ENCODE measurements at places on chromosomes 7 and 10.

DNA sequence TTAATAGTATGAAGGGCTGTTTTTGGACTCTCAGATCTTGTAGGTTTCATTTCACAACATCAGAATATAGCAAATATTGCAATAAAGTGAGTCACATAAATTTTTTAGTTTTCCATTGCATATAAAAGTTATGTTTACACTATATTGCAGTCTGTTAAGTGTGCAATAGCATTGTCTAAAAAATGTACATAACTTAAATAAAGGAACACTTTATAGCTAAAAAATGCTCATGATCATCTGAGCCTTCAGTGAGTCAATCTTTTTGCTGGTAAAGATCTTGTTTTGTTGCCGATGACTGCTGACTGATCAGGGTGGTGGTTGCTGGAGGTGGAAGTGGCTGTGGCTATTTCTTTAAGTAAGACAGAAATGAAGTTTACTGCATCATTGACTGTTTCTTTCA is 42.0 kb downstream of the ABCA13 start:
- no peak for DNase-seq

GRCh38 chr7:41472427-41473125 is 230.3 kb downstream of the INHBA start:
- no peak for DNase-seq

DNA sequence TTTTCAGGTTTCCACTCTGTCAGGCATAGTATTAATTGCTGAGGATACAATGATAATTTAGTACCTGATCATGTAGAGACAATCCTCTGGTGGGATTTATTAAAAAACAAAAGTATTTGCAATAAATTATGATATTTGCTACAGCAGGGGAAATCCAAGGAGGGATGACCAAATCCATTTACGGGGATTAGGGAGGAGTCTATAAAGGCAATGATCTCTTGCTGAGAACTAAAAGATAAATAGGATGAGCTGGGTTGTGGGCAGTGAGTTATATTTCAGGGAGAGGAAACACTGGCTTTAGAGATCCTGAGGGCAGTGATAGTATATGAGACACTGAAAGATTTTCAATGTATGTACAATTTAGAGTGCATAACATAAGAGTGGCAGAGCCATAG is 305.5 kb downstream of the GPR37 start:
- no peak for DNase-seq

DNA sequence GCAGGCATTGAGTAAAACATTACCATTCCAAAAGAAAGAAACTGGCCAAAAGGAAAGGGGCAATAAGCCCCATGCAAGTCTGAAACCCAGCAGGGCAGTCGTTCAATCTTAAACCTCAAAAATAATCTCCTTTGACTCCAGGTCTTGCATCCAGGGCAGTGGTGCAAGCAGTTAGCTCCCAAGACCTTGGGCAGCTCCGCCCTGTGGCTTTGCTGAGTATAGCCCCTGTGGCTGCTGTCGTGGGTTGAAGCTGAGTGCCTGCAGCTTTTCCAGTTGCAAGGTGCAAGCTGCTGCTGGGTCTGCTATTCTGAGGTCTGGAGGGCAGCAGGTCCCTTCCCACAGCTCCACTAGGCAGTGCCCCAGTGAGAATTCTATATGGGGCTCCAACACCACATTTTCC is 580.1 kb upstream of the AUTS2 start:
- DNase-seq: no peak

DNA sequence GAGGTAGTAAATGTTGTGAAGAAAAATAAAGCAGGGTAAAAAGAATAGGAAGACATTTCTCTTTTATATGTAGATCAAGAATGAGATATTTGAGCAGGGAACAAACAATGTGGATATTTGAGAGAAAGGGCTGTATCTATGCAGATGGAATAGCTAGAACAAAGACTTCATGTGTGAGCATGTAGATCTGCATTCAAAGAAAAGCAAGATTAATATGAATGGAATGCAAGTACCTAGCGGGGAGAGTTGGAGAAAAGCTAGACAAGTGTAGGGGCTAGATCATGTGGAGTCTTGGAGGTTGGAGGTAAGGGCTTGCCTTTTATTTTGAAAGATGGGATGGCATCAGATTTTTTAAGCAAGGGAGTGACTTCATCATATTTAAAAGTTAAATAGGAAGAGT is 27.1 kb downstream of the SHOC2 start:
- DNase-seq: no peak

GRCh38 chr7:132735476-132735875 is 159.2 kb upstream of the PLXNA4 start:
- no peak for DNase-seq

DNA sequence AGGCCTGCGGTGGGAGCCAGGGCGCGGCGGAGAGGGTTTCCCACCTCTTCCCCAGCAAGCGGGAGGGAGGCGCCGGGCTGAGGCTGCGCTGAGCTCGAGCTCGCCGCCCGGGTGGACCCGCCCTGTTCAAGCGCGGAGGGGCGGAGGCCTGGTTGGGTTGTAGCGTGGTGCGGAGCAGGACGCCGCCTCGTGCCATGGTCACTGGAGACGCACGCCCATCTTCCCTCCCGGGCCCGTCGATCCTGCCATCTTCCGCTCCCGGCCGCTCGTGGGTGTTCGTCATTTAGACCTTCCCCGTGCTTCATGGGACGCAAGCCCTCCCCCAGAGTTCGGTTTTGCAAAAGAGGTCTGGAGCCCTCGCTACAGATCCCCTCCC is 9.3 kb upstream of the EN2 start:
- DNase-seq: no peak

DNA sequence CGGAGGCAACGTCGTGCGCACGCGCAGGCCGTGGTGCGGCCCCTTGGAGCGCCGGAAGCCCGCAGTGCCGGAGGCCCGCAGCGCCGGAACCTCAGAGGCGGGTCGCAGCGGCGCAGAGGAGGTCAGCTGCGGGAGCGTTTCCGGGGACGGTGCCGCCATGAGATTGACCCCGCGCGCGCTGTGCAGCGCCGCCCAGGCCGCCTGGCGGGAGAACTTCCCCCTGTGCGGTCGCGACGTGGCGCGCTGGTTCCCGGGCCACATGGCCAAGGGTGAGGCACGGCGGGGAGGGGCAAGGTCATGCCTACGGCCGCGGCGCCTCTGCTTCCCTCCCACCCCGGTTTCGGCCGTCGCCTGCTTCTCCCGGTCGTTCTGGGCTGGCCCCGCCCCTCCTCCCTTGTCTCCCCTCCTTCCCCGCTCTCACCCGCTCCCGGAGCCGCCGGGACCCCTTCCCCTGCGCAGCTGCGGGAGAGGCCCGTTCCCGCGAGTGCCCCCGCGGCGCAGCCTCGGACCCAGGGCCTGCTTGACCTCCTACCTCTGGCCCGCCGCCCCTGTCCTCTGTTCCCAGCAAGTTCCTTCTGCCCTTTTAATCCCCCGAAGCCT is at the start of gene MTG1:
MTG1 (plus strand) TSS at position 94 of the 600 bp plus-strand sequence; CDS start at position 158, 64 bp downstream.
- DNase-seq: peak; percentile 98

- no peak for DNase-seq
Observed at GRCh38 chr7:13496976-13497375, 492.5 kb downstream of the ETV1 start.

DNA sequence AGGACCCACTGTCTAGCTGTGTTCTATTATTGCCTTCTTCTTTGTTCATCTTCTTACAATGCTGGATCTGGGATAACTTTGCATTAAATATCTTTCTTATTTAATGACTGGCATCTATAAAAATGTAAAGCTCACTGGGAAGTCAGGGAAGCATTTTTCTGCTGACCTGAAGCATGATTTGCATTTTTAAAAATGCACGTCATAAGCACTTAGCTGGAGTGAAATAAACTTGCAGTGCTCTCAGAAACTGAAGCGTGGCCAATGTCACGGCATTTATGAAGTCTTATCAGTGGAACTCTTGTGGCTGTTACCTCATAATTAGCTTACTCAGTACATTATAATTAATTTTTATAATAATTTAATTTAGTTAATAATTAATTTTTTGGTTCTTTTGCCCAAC is 59.1 kb downstream of the FRMD4A start:
- no peak for DNase-seq

- no peak for DNase-seq
Observed at GRCh38 chr10:62480196-62480595, 106.0 kb downstream of the ZNF365 start.

GRCh38 chr7:79622781-79623180 is 169.3 kb upstream of the MAGI2 start:
- no peak for DNase-seq

DNA sequence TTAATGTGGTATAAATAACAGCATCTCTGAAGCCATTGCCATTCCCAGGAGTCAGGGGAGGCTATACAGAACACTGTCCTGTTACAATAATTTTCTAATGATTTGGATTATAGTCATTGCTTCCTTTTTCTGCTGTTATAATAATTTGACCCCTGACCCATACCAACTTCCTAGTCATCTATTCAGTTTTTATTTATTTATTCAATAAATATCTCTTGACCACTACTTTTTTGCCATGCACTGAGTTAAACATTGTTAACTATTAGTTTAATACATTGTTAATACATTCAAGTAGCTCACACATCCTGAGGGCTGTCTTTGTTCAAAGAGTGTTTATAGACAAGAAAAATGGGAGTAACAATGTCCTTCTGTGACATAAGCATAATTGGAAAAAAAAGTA is 235.5 kb upstream of the MEOX2 start:
- no peak for DNase-seq

DNA sequence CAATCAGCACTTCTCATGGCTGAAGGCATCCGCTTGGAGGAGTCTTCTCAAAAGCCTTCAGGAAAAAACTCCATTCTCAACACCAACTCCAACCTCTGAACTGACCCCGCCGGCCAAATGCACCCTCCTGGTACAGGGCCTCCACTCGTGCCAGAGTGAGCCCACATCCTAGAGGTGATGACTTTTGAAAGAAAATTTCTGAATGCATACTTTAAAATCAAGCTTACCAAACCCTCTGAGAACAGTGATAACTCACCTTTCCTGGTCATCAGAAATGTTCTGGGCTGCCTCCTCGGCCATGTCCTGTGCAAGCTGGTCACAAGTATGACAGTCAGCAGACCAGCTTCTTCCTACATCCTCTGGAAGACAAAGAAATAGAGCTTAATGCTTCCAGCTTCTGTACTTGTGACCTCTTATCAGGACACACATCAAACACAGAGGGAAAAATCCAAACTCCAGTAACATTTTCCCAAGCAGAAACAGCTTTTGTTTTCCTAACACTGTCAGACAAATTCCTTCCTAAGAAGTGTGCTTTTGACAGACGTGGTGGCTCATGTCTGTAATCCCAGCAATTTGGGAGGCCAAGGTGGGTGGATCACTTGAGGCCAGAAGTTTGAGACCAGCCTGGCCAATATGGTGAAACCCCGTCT is at the start of gene PKD1L1:
PKD1L1 (minus strand) TSS at position 326 of the 650 bp plus-strand sequence; CDS start at position 300, 26 bp downstream.
- no peak for DNase-seq

DNA sequence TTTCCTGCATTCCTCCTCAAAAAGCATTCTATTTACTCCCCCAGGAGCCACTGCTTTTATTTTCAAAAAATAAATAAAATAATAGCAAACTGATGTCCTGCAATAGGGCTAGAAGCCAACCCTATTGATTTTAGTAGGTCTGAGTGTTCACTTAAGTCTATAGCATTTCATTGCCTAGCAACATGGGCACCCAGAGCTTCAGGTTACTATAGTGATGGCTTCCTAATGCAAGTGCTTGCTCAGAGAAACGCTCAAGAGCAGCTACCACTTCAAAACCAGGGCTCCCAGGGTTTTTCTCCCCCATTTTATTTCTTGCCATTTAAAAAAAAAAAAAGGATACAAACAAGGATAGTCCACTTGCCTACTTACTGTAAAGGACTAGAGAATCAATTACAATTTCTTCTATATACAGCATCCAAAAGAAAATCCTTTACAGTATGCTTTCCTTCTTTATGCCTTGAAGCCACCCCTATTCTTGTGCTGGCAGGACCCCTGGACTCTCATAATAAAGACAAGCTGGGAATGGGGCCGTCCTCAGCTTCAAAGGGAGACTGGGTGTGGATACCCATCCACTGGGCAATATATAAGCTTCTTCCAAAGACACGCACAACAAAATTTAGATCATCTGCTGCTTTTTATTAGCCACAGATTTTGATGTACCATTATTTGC is 133.3 kb downstream of the VPS41 start:
- DNase-seq: no peak

DNA sequence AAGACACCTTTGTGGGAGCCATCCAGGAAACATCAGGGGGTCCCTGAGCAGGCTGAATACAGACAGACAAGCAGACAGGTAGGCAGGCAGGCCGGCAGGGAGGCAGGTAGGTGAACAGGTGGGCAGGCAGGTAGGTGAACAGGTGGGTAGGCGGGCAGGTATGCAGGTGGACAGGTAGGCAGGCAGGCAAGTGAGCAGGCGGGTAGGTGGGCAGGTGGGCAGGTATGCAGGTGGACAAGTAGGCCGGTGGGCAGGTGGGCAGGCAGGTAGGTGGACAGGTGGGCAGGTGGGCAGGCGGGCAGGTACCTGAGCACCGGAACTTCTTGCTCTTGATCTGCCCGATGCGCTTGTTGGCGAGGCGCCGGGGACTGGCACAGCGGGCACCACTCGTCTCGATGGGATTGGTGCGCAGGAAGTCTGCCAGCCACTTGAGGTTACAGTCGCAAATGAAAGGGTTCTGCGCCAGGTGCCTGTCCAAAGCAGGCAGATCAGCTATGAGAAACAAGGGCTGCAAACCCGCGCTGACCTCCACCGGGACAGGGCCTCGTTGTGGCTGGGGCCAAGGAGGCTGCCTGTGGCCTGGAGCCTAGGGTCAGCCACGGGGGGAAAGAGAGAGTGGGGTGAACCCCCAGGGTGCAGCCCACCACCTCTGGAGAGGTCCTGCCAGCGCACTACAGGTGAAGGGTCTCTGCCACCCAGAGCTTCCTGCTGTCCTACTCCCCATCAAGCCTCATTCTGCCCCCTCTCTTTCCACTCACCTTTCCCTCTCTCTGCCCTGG is 136.9 kb downstream of the SLIT1 start:
- no peak for DNase-seq

- no peak for DNase-seq
Observed at GRCh38 chr10:59887006-59887405, 19.4 kb downstream of the CCDC6 start.

- no peak for DNase-seq
Observed at GRCh38 chr10:61543831-61544230, 90.7 kb upstream of the TMEM26 start.

GRCh38 chr10:2953495-2953894 is 113.9 kb upstream of the PFKP start:
- DNase-seq: no peak

Data from mesothelial cell of epicardium (in vitro differentiated cells).